WTC11 (cell line): ENCODE measurements at places on chromosomes 11 and 22. TPM values are rescaled to one million over a fixed set of nuclear protein-coding genes. Genes with fewer than 3 reads are reported as not detected.

The ISX gene
- total RNA-seq = not detected in 3 replicates

The SHANK3 gene
- total RNA-seq = 9.6 to 10.5 TPM (median 9.7 TPM) in 3 replicates

The MDK gene
- total RNA-seq = 560 to 611 TPM (median 602 TPM) in 3 replicates

The TRIM51 gene
- not detected in 3 replicates for total RNA-seq

The KCNJ5 gene
- total RNA-seq = 0.09 to 0.23 TPM (median 0.22 TPM) in 3 replicates

The TMEM191C gene
- 4.8 to 6.4 TPM (median 5.2 TPM) in 3 replicates for total RNA-seq

The DHCR7 gene
- 104 to 120 TPM (median 120 TPM) in 3 replicates for total RNA-seq

The BATF2 gene
- total RNA-seq = 1.3 to 3.2 TPM (median 2.2 TPM) in 3 replicates

GRCh38 chr11:34145073-34145472, 39.6 kb downstream of the NAT10 start:
- peaks cover 69% of the 10 kb centered on the region for H3K36me3 ChIP-seq
- H3K27ac ChIP-seq = no peak overlapping the region
- H3K4me3 ChIP-seq = no peak overlapping the region
- H3K27me3 ChIP-seq = no peaks in the 10 kb centered on the region
- H3K4me1 ChIP-seq = no peaks in the 10 kb centered on the region

DNA sequence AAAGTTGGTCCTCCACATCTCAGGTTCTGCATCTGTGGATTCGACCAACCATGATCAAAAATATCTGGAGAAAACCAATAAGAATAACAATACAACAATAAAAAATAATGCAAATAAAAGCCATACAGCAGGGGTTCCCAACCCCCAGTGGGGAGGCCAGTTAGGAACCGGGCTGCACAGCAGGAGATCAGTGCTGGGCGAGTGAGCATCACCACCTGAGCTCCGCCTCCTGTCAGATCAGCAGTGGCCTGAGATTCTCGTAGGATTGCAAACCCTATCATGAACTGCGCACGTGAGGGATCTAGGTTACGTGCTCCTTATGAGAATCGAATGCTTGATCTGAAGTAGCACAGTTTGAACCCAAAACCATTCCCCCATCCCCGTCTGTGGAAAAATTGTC, 25.4 kb upstream of the MYO18B start:
- H3K4me1 ChIP-seq = peaks cover 5% of the 10 kb centered on the region; the same call in 1 of the 2 replicates
- no peak overlapping the region for H3K4me3 ChIP-seq
- H3K27ac ChIP-seq = no peak overlapping the region

- no peaks in the 10 kb centered on the region for H3K36me3 ChIP-seq
- no peaks in the 10 kb centered on the region for H3K27me3 ChIP-seq
- no peak overlapping the region for H3K4me3 ChIP-seq
These were observed 14.9 kb downstream of the RASD2 start for GRCh38 chr22:35555483-35555890.

GRCh38 chr22:20283674-20284066, 15.6 kb upstream of the RTN4R start:
- H3K36me3 ChIP-seq = no peaks in the 10 kb centered on the region
- no peaks in the 10 kb centered on the region for H3K27me3 ChIP-seq
- no peak overlapping the region for H3K4me3 ChIP-seq
- H3K4me1 ChIP-seq = no peaks in the 10 kb centered on the region
- no peak overlapping the region for H3K27ac ChIP-seq
- no peak for DNase-seq

DNA sequence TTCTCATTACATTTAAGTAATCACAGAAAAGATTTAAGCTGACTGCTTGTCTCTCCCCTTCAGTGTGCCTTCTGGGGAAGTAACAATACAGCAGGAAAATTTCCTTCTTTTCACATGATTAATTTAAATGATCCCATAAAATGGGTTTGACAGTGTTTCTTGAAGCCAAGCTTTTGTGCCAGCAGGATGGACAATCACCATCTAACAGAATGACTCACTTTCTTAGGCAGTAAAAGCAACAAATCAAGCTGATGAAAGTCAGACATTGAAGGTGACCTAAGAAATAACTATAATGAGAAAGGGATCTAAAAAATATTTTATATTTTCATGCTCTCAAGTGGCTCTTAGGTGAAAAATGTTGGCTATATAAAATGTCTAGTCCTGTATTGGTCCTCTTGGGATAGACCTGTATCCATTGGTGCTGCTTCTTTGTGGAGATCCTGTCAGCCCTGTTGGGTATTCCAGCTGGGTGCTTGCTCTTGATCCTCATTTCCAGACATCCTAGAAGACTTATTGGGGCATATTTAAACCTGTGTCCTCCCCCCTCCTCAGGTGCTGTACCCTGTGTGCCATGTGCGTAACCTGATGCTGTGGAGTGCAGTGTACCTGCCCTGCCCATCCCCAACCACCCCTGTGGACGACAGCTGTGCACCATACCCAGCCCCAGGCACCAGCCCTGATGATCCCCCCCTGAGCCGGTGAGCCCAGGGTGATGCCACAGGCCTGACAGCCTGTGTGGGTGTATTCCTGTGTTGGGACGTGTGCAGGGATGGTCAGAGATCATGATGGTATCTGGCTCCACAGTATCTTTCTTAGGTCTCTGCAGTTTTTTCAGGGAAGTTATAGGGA, 62.7 kb upstream of the HORMAD2 start:
- no peaks in the 10 kb centered on the region for H3K27me3 ChIP-seq
- H3K27ac ChIP-seq = no peak overlapping the region
- peaks cover 42% of the 10 kb centered on the region for H3K36me3 ChIP-seq
- H3K4me3 ChIP-seq = no peak overlapping the region
- no peaks in the 10 kb centered on the region for H3K4me1 ChIP-seq

DNA sequence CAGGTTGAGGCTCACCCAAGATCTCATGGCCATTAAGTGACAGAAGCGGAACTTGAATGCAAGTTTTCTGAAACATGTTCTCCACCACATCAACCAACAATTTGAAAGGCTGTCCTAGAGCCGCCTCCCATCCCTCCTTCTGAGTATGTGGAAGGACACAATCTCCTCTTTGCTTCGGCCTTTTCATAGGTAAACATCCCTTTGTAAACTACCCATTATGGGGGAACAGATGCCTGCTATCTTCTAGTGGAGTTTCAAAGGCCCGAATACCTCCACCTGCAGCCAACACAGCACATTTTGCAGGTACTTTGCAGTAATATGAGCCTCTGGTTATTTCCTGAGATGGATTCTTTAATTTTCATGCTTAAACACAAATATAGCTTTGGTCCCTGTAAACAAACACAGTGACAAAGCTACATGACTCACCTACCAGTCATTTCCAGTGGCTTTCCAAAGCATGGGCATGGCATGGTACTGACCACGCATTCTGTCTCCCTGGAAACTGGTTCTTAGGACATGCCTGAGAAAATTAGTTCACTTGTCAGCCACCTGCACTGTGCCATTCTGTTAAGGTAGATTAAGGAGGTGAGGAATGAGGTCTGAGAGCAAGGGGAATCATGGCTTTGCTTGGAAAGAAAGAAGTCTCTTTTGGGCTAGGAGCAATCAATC, 60.2 kb downstream of the EHF start:
- no peaks in the 10 kb centered on the region for H3K36me3 ChIP-seq
- no peak for DNase-seq
- peak overlapping the region; percentile 6; the same call in 1 of the 2 replicates for H3K4me3 ChIP-seq
- H3K27ac ChIP-seq = peak overlapping the region; percentile 48
- H3K4me1 ChIP-seq = peaks cover 24% of the 10 kb centered on the region

DNA sequence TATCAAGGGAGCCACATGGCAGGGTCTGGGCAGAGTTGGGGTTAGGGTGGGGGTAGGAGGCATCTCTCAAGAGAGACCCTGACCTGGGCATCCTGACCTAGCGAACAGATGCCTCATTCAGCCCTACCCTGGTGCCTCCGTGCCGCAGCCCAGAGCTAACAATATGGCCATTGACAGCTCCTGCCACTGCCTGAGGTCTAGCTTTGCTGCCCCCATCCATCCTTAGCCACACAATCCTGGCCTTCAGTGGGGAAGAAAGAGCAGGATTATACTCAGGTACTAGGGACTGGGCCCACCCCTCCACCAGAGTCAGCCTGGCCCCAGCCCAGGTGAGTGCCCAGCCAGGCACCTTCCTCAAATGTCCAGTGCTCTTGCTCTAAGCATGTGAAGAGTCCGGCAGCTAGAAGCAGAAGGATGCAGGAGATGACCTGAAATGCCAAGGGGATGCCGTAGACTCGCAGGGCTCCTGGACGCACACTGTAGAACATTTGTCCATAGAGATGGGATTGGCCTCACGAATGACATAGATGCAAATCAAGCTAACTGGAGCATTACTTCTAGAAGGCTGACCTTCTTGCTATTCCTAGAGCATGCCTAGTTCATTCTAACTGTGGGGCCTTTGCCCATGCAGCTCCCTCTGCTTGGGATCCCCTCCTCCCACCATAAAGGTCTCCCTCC, 13.3 kb upstream of the SERPINH1 start:
- peaks cover 6% of the 10 kb centered on the region; the same call in 1 of the 2 replicates for H3K27me3 ChIP-seq
- H3K4me3 ChIP-seq = no peak overlapping the region
- H3K36me3 ChIP-seq = no peaks in the 10 kb centered on the region; the same call in 1 of the 2 replicates
- no peak for DNase-seq

GRCh38 chr22:21807544-21808529, 59.6 kb downstream of the MAPK1 start:
- no peaks in the 10 kb centered on the region for H3K27me3 ChIP-seq
- peaks cover 40% of the 10 kb centered on the region for H3K36me3 ChIP-seq

GRCh38 chr22:48173773-48174160, 1411.3 kb downstream of the TBC1D22A start:
- H3K27me3 ChIP-seq = no peaks in the 10 kb centered on the region; the same call in 1 of the 2 replicates
- no peak for DNase-seq
- no peaks in the 10 kb centered on the region for H3K4me1 ChIP-seq
- no peak overlapping the region for H3K4me3 ChIP-seq
- H3K27ac ChIP-seq = no peak overlapping the region
- H3K36me3 ChIP-seq = no peaks in the 10 kb centered on the region

DNA sequence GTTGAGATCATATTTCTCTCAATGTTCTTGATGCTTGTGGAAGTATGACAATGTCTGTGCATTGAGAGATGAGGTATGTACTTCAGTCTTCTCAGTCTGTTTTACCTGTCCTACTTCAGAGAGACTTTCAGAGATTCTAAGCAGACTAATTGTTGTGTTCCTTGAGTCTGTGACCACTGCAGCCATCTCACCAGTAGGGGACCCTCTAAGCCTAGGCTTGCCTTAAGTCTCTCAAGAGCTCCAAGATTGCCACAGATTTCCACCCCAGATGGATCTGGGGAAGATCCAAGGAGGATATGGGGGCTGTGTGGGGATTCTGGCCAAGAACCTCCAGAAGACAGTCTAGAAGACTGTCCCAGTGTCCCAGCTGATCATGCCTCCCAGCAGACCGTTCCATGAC, 179.9 kb upstream of the PLET1 start:
- peaks cover 10% of the 10 kb centered on the region for H3K36me3 ChIP-seq
- peaks cover 4% of the 10 kb centered on the region for H3K27me3 ChIP-seq
- H3K4me3 ChIP-seq = no peak overlapping the region
- peaks cover 4% of the 10 kb centered on the region for H3K4me1 ChIP-seq

GRCh38 chr22:27588268-27588667, 213.3 kb downstream of the MN1 start:
- no peak overlapping the region for H3K27ac ChIP-seq
- H3K36me3 ChIP-seq = no peaks in the 10 kb centered on the region
- DNase-seq = no peak
- H3K4me1 ChIP-seq = no peaks in the 10 kb centered on the region
- H3K4me3 ChIP-seq = no peak overlapping the region

- H3K4me3 ChIP-seq = peak overlapping the region; percentile 24; the same call in 1 of the 2 replicates
- H3K27me3 ChIP-seq = peaks cover 73% of the 10 kb centered on the region
- peaks cover 26% of the 10 kb centered on the region for H3K4me1 ChIP-seq
- H3K27ac ChIP-seq = no peak overlapping the region
- DNase-seq = no peak
These were observed 6.8 kb upstream of the MICAL2 start for GRCh38 chr11:12103411-12104225.

- no peaks in the 10 kb centered on the region; the same call in 1 of the 2 replicates for H3K27me3 ChIP-seq
- no peaks in the 10 kb centered on the region for H3K36me3 ChIP-seq
- H3K4me1 ChIP-seq = no peaks in the 10 kb centered on the region
- no peak overlapping the region for H3K4me3 ChIP-seq
- H3K27ac ChIP-seq = no peak overlapping the region
- no peak for DNase-seq
These were observed 116.8 kb downstream of the MED15 start for GRCh38 chr22:20624161-20624616.

DNA sequence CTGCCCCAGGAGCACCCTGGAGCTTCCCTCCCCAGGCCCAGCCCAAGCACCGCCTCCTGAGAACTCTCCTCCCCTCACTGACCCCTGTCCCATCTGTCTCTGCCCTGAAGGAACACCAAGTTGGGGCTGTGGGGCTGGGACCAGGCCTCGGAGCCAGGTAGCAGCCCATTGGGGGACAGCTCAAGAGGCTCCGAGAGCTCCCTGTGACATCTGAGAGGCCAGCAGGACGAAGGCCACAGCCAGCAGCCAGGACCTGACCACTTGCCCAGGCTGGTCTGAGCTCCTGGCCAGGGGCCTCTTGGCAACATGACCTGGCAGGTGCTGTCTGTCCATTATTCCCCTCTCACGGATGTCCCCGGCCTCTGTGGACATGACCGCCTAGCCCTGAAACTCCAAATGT, 33.7 kb downstream of the IGF2 start:
- peaks cover 3% of the 10 kb centered on the region; the same call in 1 of the 2 replicates for H3K4me1 ChIP-seq
- no peaks in the 10 kb centered on the region for H3K36me3 ChIP-seq
- H3K27me3 ChIP-seq = peaks cover 9% of the 10 kb centered on the region
- H3K4me3 ChIP-seq = no peak overlapping the region
- DNase-seq = no peak

DNA sequence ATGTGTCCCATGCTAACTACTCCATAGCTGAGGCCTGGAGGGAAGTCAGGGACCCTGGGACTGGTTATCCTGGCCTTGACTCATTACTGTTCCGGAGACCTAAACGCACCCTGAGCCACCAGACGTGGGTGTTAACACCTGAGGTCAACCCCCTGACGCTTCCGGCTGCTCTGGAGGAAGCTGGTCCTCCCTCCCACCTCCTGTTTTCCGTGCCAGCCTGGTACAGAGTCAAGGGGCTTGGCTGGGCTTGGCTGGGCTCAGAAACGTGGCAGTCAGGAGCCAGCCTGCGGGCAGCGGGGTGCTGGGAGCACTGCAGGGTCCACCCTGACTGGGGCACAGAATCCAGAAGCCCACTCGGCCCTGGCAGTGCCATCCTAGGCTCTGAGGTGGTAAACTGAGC, 2.6 kb downstream of the TMPRSS4 start:
- no peaks in the 10 kb centered on the region for H3K27me3 ChIP-seq
- no peak for DNase-seq
- no peak overlapping the region for H3K4me3 ChIP-seq
- no peak overlapping the region for H3K27ac ChIP-seq
- H3K36me3 ChIP-seq = no peaks in the 10 kb centered on the region

GRCh38 chr11:133386852-133387251, 145.4 kb downstream of the OPCML start:
- DNase-seq = no peak
- H3K36me3 ChIP-seq = no peaks in the 10 kb centered on the region
- H3K4me3 ChIP-seq = no peak overlapping the region
- peaks cover 12% of the 10 kb centered on the region for H3K4me1 ChIP-seq
- H3K27me3 ChIP-seq = no peaks in the 10 kb centered on the region
